ENCODE measurements at places on chromosomes 1 and 21.

DNA sequence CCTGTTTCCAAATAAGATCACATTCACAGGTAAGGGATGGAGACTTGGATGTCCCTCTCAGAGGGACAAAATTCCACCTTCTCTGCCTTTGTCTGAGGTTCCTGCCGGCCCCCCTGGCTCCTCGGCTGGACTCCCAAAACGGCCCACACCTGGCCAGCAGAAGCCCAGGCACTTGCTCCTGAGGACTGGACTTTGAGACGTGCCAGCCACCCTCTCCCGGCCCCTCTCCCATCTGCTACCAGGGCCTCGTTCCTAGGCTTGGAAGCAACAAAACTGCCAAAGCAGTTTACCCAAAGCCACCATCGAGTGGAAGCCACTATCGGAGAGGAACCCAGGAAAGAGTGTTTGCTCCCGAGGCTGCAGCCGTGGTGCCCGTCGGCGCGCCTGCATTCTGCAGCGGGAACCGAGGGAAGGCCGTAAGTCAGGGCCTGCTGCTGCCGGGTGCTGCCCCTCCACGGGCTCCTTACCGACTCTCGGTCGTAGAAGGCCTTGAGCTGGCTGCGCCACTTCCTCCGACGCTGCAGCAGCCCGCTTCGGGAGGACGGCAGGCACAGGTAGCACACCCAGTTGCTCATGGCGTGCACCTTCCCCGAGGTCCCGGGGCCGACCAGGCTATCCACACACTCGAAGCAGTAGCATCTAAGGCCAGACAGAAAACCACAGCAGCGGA, 3.5 kb downstream of the DNMT3L start:
- no peak for DNase-seq

DNA sequence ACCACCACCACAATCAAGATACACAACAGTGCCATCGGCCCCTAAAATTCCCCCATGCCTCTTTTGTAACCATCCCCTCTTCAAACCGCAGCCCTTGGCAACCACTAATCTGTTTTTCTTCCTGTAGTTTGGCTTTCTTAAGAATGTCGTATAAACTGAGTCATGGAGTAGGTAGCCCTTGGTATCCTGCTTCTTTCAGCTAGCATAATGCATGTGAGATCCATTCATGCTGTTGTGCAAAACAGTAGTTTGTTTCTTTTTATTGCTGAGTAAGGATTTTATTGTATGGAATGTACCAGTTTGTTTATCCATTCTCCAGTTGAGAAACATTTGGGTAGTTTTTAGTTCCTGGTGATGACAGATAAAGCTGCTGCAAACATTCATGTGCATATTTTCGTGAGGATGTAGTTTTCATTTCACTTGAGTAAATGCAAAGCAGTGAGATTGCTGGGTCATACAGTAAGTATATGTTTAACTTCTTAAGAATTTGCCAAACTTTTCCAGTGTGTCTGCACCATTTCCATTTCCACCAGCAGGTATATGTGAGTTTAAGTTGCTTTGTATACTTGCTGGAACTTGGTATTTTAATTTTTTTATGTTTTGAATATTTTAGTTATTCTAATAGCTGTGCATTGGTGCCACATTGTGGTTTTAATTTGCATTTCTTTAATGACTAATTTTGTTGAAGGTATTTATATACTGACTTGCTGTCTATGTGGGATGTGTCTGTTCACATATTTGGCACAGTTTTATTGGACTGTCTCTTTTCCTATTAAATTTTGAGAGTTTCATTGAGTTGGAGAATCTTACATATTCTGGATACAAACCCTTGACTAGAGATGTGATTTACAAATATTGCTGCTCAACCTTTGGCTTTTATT, 148.4 kb upstream of the MAP1LC3C start:
- DNase-seq: no peak

- no peak for DNase-seq
These were observed 378.4 kb downstream of the ADGRL2 start for GRCh38 chr1:82179131-82179530.

GRCh38 chr1:62265956-62266935, 53.0 kb downstream of the KANK4 start:
- no peak for DNase-seq

DNA sequence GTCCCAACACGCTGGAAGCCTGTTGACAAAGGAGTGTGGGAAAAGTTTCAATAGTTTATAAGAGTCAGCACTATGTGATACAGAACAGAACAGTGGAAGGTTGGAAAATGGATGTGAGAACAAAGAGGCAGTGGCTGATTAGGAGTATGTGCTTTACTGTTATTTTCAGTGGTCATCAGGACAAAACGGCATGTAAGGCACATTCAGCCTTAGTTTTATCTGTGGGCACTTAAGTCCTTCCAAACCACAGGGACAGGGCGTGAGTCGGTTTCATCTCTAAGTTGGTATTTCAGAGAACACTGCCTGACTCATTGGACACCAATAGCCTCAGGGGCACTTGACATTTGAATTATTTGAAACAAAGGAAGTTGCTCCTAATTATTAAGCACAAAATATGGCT, 306.9 kb downstream of the ASTN1 start:
- no peak for DNase-seq

- DNase-seq: no peak
These were observed 135.6 kb downstream of the CYYR1 start for GRCh38 chr21:26437326-26438009.

All from NCI-H2081 treated with DMSO at 0.1 percent for 48 hours (cell line).